ENCODE measurements at places on chromosomes 16 and 17.

DNA sequence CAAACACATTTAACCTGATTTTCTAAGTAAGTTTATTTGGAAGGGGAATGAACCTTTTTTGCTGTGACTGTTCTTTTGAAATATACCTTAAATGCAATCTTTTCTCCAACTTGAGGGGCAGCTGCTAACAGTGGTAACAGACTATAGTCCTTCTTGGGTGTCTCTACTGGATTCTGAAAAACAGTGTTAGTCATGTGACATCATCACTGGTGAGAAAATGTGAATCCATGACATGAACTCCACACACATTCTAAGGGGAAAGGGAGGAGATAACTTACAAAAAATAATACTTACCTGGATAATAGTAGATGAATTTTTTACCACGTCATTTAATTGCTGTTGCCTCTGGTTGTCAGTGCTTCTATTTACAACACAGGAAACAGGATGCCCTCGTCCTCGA lies 11.3 kb downstream of the COIL start:
- DNase-seq = no peak

- DNase-seq = no peak
Observed at GRCh38 chr17:63694229-63694949, 5.5 kb downstream of the LIMD2 start.

- no peak for DNase-seq
Observed at GRCh38 chr17:44636562-44636961, 19.7 kb upstream of the MEIOC start.

DNA sequence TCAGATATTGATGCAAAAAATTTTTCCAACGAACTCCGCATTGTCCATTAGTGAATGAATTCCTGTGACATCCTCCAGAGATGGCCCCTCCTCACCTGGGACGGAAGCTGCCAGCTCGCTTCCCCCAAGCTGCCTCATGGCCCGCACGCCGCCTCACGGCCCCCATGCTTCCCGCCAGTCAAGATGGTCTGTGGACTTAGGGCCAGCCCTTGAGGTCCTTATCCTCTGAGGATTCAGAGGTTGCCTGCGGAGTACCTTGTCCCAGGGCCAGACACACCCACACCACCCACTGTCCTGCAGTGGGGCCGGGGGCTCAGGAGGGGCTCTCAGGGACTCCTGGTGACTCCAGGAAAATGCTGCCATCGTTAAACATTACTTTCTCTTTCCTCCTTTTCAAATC lies 73.6 kb downstream of the SEC14L1 start:
- no peak for DNase-seq

DNA sequence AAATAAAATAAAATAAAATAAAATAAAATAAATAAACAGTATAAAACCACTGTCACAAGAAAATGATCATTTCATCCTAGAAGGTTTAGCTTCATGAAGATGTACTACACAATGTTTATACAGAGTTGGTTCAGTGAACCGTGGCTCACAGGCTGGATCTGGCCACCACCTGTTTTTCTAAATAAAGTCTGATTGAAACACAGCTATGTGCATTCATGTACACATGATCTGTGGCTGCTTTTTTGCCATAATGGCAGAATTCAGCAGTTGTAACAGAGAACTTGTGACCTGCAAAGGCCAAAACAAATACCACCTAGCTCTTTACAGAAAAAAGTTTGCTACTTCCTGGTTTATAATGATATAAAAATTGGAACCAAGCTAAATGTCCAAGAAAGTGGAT lies 12.6 kb upstream of the RPRML start:
- no peak for DNase-seq

GRCh38 chr17:32120141-32120540 lies 22.2 kb upstream of the RHOT1 start:
- DNase-seq = no peak

GRCh38 chr17:82225368-82226029 lies 3.3 kb upstream of the SLC16A3 start:
- no peak for DNase-seq

DNA sequence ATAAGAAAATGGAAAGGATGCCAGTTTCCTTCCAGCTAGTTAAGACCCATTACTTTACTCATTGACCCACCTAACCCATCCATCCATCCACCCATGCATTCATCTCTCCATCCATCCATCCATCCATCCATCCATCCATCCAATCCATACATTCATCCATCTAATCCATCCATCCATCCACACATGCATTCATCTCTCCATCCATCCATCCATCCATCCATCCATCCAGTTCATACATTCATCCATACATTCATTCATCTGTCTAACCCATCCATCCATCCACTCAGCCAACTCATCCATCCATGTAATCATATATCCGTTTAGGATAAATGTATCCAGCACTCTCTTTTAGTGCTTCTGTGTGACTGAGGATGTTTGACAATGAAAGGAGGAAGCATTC lies 178.8 kb upstream of the CACNG3 start:
- DNase-seq = no peak

DNA sequence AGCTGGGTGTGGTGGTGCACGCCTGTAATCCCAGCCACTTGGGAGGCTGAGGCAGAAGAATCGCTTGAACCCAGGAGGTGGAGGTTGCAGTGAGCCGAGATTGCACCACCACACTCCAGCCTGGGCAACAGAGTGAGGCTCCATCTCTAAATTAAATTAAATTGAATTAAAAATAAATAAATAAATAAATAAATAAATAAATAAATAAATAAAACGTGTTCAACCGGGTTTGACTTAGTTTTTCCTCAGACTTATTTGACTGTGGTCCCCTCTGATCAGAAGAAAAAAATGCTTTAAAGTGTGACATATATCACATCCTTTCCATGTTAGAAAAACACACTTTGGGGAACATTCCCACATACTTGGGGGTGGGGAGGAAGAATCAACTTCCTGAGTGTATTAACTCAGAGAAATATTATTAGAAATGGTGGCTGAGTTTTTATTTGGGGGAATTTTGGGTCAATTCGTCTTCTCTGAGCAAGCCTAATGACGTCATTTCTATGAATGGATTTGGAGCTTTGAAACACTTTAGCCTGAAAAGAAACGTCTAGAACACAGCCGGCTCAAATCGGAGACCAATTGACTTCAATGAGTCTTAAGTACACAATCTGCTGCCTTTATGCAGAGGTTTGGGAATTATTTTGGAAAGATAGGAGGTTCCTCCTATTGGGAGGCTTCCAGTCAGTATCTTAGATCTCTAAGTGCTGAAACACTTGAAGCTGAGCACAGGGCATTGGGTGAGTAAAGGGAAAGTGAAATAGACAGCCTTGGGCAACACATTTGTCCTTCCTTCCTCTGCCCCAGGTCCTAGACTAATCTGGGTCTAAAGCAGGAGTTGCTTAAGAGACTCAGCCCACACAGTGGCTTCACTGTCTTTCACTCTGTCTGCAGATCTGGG lies 132.6 kb downstream of the PITPNC1 start:
- DNase-seq = no peak

- no peak for DNase-seq
Observed at GRCh38 chr16:88084881-88085280, 133.6 kb downstream of the BANP start.

- DNase-seq = no peak
Observed at GRCh38 chr17:15309236-15309635, 32.2 kb downstream of the TEKT3 start.

DNA sequence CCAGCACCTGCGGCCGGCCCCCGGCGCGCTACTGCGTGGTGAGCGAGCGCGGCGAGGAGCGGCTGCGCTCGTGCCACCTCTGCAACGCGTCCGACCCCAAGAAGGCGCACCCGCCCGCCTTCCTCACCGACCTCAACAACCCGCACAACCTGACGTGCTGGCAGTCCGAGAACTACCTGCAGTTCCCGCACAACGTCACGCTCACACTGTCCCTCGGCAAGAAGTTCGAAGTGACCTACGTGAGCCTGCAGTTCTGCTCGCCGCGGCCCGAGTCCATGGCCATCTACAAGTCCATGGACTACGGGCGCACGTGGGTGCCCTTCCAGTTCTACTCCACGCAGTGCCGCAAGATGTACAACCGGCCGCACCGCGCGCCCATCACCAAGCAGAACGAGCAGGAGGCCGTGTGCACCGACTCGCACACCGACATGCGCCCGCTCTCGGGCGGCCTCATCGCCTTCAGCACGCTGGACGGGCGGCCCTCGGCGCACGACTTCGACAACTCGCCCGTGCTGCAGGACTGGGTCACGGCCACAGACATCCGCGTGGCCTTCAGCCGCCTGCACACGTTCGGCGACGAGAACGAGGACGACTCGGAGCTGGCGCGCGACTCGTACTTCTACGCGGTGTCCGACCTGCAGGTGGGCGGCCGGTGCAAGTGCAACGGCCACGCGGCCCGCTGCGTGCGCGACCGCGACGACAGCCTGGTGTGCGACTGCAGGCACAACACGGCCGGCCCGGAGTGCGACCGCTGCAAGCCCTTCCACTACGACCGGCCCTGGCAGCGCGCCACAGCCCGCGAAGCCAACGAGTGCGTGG lies 1.5 kb downstream of the NTN1 start:
- DNase-seq = no peak

DNA sequence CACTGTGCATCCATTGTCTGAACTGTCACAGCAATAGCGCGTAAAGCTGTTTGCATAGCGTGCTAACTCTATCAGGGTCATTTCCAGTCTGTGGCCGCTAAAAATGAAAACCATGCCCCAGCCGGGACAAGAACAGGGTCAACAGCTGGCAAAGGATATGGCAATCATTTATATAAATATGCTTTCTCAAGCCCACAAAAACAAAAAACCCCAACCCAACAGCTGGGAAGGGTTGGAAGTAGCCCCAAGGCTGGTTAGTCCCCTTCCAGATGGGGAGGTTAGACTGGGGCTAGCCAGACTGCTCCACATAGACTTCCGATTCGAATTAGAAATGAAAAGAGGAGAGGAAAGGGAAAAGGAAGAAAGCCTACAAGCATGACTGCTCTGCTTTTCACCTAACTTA lies 203.3 kb upstream of the TBX2 start:
- DNase-seq = no peak
